ENCODE measurements at places on chromosomes 2 and 18.

GRCh38 chr2:64128943-64129391, 15.3 kb downstream of the PELI1 start:
- DNase-seq: no peak

GRCh38 chr2:65071499-65072180, 15.4 kb downstream of the CEP68 start:
- no peak for DNase-seq

- no peak for DNase-seq
Observed at GRCh38 chr18:37564711-37565100, 892 bp downstream of the CELF4 start.

- DNase-seq: no peak
Observed at GRCh38 chr2:235609746-235610145, 115.9 kb downstream of the AGAP1 start.

DNA sequence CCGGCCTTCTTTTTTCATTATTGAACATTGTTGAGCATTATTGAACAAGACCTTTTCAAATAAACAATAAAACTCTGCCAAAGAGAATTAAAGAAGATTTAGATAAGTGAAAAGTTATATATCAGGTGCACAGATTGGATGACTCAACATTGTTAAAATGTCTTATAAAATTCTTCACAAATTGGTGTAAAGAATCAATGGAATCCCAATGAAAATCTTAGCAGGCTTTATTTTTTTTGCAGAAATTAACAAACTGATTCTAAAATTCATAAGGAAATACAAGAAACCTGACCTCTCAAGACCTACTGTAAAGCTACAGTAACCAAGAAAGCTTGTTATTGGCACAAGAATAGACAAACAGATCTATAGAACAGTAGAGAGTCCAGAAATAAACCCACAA, 70.3 kb downstream of the LAMA1 start:
- DNase-seq: no peak

GRCh38 chr2:69221960-69222751, 164.9 kb downstream of the GFPT1 start:
- no peak for DNase-seq

DNA sequence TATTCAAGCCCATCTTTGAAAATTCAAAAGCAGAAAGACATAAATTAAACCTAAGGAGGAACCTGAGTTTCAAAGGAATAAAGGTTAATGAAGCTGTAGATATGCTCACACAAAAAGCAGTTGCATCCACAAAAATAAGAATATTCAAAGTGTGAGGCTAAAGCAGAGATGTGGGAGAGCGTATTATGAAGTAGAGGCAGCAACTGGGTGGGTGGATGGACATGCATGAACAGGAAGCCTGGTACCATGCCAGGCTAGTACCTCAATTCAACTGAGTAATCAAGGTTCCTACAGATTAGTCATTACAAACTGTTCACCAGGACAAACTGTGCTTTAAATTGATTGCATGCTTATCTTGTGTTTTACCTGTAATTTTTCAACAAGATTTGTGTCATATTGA, 330.0 kb upstream of the PKDCC start:
- DNase-seq: no peak

- DNase-seq: no peak
Observed at GRCh38 chr2:71756280-71756906, 303.0 kb downstream of the DYSF start.

DNA sequence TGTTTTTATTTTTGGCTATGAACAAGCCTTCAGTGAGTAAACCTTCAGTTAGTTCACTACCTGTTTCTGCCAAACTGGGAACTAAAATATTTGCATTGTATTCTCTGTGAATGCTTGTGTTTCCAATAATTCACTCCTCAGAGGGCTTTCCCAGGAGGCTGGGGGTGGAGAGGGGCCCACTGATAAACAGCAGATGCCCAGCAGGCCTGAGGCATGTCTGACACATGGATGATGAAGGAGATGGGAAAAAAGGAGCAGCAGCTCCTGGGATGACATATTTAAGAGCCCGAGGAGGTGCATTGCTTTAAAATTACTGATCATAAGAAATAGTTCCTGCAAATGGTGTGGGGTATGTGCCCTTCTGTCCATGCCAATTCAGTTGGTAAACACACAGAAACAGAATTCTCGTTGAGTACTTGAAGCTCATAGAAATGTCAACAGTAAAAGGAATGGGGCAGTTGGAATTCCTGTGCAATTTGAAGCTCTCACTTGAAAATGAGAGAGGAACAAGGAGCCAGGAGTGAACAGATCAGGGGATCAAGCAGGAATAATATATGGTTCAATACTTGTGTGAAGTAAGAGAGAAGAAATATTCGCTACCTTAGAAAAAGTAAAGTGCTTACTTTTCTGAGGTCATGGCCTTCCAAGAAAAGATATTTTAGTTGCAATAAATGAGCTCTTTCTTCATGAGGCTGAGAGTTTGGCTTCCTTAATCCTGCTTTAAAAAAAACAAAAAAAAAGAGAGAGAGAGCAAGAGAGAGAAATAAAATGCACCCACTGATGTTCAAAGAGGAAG, 22.0 kb upstream of the HNMT start:
- DNase-seq: no peak

DNA sequence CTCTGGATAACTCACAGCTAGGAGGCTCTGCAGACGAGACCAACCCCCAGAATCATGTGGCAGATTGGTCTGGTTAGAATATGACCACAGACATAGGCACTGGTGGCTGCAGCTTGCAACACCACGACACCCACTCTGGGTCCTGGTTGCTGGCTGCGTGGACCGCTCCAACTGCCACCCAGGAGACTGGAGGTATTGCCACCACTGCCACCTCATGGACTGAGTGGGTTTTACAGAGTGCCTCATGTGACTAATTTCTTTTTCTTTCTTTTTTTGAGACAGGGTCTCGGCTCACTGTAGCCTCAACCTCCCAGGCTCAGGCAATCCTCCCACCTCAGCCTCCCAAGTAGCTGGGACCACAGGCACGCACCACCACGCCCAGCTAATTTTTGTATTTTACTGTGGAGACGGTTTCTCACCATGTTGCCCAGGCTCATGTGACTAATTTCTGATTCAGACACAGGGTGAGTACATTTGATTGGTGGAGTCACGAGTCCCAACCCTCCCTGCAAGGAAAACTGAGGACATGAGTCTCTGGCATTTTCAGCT, 29.9 kb upstream of the NT5DC4 start:
- no peak for DNase-seq

GRCh38 chr18:55501579-55501978, 86.4 kb downstream of the TCF4 start:
- no peak for DNase-seq

DNA sequence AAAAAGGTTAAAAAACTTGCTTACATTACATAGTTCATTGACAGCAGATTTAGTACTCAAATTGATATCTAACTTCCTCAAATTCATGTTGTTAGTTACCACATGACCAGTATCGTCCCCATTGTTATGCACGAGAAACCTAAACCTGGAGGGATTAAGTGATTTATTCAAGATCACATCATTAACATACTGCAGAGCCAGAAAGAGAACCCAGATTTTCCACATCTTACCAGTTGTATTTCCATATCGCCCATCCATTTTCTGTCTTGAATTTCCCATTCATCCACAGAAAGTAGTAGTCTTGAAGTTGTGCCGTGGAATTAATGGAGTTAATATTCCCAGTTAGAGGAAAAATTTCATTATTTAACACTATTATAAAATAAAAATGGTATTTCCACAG, 512.0 kb downstream of the METTL4 start:
- no peak for DNase-seq

DNA sequence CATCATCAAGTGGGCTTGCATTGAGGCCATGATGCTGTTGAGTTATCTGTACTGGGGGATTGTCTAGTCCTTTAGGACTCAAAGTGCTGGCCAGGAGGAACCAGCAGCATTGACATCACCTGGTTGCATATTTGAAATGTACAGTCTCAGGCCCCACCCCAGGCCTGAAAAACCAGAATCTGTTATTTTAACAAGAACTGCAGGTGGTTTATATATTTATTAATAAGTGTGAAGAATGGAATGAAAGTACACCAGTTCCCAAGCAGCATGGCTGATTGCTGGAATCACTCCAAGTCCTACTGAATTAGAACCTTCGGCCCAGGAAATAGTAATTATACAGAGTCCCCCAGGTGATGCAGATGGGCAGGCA, 2.8 kb downstream of the IL1F10 start:
- DNase-seq: no peak

DNA sequence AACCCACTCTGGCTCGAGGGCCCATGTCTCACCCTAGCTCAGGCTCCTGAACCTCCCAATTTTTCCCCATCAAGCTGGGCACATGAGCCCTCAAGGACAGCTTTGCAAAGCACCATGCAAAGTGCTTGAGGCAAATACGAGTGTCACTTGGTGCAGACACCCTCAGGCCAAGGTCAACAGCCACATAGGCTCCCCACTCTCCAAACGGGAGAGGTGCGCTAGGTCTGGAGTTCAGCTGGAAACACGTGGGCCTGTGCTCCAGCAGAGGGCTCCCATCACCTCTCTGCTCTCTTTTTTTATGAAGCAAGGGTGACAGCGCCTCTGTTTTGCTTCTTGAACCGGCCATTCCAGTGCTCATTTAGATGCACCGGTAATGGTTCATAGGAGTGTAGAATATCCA, 11.9 kb upstream of the ARHGAP25 start:
- no peak for DNase-seq

DNA sequence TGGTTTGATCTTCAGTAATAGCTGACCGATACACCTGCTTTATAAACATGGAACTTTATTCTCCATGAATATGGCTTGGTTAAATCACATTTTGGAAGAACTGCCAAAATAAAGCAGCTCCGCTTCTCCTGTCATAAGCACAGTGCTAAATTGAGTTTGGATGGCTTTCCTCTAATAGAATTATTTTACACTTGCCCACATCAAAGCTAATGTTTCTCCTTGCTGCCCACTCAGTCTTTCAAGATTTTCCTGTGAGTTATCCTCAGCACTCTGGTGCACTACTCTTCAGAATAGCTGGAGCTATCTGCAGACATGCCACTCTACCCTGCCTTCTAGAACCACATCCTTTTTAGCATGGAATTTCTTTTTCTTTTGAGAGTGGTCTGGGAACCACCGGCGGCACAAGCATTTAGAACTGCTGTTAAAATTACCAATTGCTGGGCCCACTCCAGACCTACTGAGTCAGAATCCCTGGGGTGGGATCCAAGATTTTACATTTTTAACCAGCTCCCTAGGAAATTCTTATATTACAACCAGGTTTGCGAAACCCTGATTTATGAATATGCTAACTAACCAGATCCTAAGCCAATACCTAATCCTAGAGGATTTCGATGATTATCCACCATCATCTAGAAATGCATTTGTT, 283.3 kb downstream of the AFF3 start:
- no peak for DNase-seq

GRCh38 chr2:146451972-146452371, 1392.9 kb upstream of the ACVR2A start:
- DNase-seq: no peak

DNA sequence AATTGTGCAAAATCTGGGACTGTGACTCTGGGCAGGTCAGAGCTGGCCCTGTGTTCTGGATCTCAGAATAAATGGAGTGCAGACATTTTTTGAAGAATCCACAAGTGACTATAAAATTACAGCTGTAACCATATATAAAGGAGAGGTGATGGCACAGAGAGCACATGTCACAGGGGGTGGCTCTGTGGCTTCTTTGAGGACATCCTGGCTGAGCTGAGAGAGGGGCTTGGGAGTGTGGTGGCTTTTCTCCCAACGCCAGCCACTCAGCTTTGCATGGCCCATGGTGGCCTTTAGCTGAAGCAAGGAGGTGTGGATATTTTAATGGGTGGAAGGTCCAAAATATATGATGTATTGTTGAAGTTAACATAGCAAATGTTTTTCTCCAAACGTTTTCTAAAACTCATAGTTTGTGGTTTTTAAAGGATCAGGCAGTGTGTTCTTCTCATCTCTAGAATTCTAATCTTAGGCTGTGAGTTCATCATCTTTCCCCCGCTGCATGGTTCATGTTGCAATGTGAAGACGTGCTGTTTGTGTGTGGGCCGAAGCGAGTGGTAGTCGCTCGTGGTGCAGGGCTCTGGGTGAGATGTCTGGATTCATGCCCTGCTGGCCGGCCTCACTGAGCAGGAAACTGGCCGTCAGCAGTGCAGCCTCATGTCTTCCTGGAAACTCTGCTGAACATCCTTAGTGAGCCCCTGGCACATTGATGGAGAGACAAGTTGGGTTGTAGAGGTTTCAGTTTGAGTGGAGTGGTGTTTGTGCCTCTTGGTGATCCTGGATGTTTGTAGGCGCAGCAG, 109.9 kb downstream of the ZNF236 start:
- DNase-seq: no peak

DNA sequence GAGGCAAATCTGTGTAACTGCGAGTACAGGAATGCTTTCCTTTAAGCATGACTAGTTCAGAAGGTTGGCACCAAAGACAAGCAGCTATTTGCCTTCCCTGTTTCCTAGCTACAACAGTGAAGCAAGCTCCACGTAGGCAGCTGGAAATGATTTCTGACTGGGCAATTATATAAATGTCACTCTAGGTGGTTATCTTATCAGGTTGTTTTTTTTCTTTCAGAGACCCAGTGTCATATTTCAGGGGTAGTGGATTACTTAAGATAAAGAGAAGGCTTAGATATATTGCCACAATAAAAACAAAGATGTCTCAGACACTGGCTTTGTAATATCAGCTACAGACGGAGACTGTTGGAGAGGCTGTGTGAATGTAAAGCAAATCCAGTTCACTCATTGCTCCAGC, 748.9 kb upstream of the NXPH2 start:
- DNase-seq: no peak

GRCh38 chr2:233976690-233977294, 59.6 kb downstream of the TRPM8 start:
- DNase-seq: no peak

GRCh38 chr18:11884396-11885030, 23.6 kb downstream of the MPPE1 start:
- no peak for DNase-seq

DNA sequence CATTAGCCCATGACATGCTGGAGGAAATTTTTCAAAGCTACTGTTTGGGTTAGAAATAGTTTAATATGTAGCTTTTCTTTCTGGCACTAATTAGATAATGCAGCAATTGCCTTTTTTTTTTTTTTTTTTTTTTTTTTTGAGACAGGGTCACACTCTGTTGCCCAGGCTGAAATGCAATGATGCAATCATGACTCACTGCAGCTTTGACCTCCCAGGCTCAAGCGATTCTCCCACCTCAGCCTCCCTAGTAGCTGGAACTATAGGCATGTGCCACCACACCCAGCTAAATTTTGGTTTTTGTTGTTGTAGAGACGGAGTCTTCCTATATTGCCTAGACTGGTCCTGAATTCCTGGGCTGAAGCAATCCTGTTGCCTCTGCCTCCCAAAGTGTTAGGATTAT, 136.2 kb downstream of the SP100 start:
- no peak for DNase-seq

All from coronary artery (tissue), 2 donors.